EH (cell line): ENCODE measurements at places on chromosomes 1 and 21.
A peak's percentile ranks its signal among the peaks of the same experiment; 100 is the strongest.

DNA sequence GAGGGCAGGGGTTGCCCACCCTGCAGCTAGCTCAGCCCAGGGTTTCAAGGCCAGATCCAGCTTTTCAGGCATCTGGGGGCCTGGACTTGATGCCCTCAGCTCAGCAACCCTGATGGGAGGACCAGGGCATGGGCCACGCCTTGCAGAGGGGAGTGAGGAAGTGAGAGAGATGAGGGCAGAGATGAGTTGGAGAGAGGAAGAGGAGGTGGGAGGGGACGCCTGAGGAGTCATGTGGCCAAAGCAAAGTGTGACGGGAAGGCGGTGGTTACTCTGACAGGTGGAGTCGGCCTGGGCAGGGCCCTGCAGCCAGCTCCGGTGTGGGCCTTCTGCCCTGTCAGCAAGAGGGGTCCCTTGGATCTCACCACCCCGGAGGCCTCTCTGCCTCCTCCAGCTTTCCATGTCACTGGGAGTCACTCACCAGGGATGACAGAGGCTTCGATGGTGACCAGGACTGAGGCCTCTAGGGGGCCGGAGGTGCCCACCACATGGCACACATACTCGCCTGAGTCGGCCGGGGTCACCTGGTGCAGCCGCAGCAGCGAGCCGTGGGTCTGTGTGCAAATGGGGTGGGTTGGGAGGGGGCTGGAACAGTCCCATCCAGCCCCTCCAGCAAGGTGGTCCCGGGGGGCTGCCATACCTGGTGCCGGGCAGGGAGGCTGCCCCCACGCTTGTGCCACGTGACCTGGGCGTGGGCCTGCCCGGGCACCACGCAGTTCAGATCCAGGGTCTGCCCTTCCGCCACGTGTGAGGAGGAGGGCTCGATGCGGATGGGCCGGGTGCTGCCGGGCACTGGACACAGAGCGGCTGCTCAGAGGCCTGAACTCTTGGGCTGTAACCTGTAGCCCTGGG, 40.4 kb downstream of the LDLRAD2 start:
- DNase-seq, result no peak

DNA sequence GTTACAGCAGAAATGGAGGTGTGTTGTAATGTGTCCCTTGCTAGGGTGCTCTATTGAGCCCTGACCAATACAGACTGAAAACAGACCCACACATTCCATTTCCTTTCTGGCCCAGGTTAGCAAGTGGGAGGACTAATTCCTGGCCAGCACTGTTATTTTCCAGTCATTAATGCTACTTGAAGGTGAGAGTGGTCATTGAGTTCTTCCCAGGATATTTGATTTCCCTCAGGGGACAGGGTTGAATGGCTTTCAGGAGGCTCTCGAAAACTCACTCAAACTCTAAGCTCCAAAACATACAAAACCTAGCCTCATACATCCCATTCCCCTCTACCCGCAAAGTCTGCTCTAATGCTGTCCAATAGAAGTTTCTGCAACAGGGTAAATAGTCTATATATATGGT, 6.2 kb downstream of the LRRC52 start:
- no peak for DNase-seq

DNA sequence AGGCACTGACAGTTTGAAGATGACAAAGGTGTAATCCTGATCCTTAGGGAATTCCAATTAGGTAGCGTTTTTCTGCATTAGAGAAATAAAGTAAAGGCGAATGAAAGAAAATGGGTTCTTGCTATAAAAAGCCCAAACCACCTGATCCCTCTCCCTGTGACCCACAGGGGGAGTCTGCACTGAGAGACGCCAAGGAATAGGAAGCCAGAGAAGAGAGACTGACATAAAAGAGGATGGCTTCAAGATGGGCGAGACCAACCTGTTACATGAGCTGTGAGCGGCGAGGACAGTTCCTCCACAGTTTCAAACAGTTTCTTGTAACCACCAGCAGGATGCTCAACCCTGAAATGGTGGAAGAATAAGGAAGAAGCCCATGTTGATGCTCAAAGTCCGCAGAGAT, 1.4 kb downstream of the RPE65 start:
- DNase-seq, result no peak

DNA sequence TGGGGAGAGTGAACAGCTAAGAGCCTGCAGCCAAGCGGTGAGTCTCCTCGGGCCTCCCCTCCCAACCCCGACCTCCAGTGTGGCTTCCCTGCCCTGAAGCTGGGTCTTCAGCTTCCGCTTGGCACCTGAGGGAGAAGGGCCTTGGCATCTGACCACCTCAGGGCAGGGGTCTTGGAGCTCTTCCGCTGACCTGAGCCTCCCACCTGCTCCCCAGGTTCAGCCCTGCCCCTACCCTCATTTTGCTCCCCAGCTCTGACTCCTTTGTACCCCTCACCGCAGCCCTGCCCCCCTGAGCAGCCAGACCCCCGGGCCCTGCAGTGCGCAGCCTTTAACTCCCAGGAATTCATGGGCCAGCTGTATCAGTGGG, 4.9 kb downstream of the ADAMTSL4 start:
- no peak for DNase-seq

- peak; percentile 51 for DNase-seq
Observed at GRCh38 chr1:183676586-183677189, 23.6 kb upstream of the APOBEC4 start.

DNA sequence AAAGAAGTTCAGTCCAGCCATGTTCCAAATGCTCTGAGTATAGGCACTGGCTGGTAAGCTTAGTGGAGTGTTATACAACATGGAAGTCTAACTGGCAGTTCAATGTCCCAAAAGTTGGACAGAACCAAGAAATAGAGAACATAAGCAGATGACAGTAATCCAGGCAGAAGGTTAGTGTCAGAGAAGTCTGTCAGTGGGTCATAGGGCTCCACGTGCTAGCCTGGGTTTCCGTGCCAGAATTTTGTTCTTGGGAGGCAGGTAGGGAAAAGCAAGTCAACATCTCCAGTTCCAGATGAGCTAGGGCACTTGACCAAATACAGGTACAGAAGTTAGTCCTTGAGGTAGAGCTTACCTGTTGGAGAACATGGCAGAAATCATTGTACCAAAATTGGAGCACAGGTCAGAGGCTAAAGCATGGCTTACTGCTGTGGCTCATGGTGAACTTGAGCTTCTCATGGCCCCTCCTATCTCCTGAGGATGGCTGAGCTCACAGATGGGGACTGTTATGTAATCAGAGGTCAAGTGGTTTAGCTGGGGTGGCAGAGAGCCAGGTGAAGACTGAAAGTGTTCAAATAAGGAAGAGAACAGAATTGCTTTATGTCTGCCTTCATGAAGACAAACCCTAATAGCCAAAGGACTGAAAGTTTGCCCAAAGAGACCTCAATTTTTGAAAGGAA, 170.8 kb downstream of the NFIA start:
- peak; percentile 42 for DNase-seq

DNA sequence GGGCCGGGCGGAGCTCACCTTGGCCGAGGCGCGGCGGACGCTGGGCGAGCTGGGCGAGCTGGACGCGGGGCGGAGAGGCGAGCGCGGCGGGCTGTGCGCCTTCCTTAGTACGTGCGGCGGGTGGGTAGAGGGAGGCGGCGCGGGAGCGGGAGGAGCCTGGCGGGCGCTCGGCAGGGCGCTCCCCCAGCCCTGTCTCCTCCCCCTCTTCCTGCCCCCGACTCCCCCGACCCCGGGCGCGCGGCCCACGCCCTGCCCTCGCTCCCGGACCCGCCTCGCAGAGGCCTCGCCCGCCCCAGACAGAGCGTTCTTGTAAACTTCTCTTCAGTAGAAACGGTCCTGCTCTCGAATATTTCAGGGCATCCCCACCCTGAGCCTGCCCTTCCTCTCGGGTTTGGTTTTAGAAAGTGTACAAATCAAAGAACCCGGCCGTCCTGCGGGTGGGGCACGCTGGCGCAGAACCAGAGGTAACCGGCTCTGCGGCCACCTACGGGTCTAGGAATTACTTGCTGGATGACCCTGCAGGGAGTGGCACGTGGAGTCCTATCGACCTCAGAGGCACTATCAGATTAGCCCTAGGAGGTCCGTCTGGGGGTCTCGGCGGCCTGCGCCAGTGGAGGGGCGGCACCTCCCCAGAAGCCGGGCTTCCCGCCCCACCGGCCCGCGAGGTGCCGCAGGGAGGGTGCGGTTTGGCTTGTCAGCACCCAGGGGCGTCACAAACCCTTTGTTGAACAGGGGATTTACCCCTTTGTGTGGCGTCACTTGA, at the start of gene S100A10:
S100A10 (minus strand) TSS at position 126 of the 763 bp plus-strand sequence. CDS start 7,629 bp downstream, outside the sequence.
- peak; percentile 77 for DNase-seq

GRCh38 chr1:55280731-55281130, 65.6 kb upstream of the USP24 start:
- DNase-seq, result peak; percentile 37

DNA sequence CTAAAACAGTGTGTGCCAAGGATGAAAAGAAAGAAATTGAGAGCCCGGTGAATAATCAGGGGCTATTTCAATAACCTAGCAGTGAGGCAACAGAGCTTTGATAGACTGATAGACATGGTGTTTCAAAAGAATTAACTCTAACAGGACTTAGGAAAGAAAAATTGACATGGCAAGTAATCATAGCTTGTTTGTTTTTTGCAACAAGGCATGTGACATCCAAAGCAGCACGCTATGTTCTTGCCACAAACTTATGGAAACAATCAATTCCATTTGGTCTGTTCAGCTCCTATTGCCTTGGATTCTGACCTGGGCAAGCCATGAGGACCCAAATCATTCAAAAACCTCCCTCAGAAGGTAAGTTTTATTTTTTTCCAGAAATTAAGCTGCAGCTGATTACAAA, 608.5 kb downstream of the SMYD3 start:
- no peak for DNase-seq

DNA sequence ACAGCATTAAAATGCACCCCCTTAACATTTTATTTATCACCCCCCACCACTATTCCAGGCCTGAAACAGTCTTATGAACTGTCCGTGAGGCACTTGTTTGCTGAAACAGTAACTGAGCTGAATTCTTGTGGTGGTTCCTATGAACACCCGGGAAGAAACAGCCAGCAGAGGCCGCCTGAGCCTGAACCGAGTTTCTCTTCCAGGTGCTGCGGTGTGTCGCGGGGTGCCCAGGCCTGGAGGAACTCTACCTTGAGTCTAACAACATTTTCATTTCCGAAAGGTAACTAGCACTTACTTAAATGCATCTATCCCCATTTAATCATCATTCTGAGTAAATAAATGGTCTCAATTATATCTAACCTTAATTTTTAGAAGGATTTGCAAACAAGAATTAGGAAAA, 66.8 kb downstream of the TBCE start:
- no peak for DNase-seq

- no peak for DNase-seq
Observed at GRCh38 chr21:22575165-22575584, 1577.0 kb downstream of the NCAM2 start.

DNA sequence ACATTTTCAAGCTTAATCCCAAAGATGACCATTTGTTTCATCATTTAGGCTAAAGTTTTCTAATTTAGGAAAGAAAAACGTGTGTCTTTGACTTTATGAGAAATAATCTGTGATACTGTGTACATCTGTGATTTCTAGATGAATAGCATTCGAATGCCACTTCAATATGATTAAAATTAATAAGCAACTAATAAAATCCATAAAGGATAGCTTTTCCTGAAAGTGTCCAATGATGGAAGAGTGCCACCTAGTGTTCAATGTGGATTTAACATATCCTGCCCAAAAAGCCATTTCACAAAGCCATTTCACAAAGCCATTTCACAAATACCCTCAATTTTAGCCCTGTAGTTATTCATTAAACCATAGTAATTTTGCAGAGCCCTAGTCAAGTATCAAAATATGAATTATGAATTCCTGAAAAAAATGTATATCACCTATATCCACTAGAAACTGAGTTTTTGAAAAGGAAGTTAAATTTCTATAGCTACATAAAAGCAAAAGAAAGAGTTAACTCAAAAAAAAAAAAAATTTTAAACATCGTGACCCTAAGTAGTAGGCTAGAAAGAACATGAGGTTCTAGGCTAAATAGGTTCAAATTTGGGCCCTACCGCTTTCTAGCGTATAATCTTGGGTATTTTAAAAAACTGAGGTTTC, 19.1 kb downstream of the NME7 start:
- peak; percentile 54 for DNase-seq

DNA sequence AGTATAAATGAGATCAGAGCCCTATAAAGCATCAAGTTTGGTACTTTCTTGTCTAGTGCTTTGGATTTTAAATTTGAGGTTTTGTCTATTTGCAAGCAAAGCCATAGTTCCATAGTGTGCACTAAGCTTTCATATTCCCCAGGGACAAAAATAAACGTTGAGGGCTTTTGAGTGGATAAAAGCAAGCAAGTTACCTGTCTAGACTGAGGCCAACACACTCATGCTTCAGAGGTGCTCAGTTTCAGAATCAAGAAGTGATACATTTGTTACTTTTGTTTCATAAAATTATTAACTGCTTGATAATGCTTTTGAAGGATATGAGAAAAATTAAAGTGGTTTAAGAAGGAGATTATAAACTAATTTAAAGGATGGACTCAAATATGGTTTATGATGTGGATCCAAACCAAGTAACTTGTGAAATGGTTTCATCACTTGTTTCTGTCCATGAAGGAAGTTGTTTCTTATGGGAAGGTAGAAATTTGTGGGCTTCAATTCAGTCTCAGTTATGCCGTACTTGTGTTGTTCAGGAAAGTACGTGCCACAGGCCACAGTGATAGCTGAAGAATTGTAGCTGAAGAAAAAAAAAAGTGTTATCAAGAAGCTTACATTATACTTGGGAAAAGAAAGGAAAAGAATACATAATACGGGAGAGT, 71.2 kb downstream of the CHRM3 start:
- DNase-seq, result no peak

GRCh38 chr21:28110074-28110473, 882.6 kb downstream of the LTN1 start:
- no peak for DNase-seq

DNA sequence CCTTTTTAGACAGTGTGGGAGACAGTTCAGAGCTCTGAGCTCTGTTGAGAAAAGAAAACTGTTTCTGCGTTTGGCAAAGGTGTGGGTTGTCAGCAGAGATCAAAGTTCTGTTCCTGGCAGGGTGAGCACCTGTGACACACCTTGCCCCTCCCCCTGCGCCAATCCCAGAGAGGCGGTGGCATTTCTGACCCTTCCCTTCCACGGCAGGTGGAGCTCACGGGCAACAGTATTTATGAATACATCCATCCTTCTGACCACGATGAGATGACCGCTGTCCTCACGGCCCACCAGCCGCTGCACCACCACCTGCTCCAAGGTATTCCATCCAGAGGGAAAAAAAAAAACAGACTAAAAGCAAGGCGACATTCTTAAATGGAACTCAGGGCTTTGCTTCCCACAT, 20.7 kb downstream of the SIM2 start:
- DNase-seq, result no peak

DNA sequence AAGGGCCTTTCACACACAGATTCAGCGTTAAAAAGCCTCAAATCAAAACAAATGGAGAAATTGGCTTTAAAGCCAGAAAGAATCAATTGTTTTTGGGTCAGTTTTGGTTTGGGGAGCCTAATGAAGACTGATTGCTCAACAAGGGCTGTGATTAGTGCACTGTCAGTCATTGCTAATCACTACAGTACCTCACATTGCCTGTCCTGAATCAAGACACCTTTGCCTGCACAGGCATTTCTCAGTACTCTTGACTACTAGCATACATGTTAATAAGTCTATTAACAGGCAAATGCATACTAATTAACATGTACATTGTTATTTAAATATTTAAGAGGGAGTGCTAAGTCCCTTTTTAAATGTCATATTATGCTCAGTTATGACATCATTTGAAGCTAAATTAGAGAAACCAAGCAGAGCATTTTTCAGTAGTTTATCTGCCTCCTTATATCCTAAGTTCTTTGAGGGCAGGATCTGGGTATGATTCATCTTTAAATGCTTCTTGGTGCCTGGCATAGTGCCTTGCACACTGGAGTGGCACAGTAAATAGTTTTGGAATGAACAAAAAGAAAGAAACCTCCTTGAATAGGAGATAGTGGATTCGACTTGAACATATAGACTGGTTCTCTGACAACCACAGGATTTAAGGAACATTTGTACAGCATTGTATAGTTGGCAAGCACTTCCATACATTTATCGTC, 25.8 kb upstream of the CCN1 start:
- DNase-seq, result peak; percentile 89
